Ovary (tissue), 10 donors: ENCODE measurements at places on chromosomes 2 and 18. TPM values are rescaled to one million over a fixed set of nuclear protein-coding genes. Genes with fewer than 3 reads are reported as not detected.

Gene PHOSPHO2
- 5.8 TPM for total RNA-seq

Gene LAMA3
- 44.9 TPM for total RNA-seq

DNA sequence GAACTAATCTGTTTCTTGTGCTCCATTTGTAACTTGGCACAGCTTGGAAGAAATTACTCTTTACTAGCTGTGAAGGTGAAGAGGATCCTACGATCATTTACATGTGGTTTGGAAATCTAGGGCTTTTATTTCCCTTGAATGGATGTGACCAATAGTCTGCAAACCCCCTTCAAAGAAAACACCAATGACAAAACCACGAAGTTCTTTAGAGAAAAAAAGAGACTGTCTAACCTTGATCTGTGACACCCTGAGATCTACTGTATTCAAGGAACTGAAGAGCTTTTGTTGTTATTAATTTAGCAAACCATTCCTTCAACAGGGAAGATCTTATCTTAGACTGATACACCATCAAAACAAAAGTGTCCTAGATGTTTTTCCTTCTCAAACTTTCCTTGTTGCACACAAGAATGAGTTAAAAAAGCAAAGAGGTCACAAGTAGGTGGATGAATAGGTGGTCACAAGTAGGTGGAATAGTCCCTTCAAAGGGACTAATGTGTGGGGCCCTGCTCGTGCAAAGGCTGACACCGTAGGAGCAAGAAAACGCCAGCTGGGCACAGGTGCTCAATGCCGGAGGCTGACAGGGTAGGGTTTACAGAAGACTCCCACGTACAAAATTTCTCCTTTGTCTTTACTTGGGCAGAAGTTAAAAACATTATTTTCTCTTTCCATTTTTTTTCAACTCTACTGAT, 95.6 kb upstream of the ITGB6 start:
- no peak overlapping the region for H3K4me3 ChIP-seq
- no peak for DNase-seq
- no peaks in the 10 kb centered on the region for H3K36me3 ChIP-seq
- no peaks in the 10 kb centered on the region for H3K27me3 ChIP-seq
- H3K4me1 ChIP-seq: peaks cover 16% of the 10 kb centered on the region

DNA sequence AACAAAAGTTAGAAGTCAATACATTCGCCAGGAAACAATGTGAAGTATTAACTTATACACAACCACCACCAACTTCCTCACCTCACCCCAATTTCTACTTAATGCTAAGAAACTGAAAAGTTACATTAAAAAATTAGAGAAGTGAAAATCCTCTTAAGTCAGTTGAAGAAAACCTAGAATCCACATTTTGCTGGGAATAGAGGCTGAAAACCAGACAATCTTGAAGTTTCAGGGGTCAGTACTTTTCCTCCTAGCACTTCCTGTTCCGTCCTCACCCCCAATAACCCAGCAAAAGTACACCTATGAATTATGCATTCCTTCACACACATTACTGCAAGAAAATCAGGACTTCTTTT, 6.3 kb downstream of the YES1 start:
- no peaks in the 10 kb centered on the region for H3K27me3 ChIP-seq

GRCh38 chr18:22871809-22872525, 61.2 kb upstream of the RBBP8 start:
- no peaks in the 10 kb centered on the region for H3K36me3 ChIP-seq
- H3K4me3 ChIP-seq: no peak overlapping the region
- no peak for DNase-seq
- H3K27ac ChIP-seq: no peak overlapping the region
- H3K4me1 ChIP-seq: no peaks in the 10 kb centered on the region
